Activated naive CD4-positive, alpha-beta T cell treated with anti-CD3 and anti-CD28 coated beads for 36 hours (primary cell): ENCODE measurements at places on chromosomes 12 and 14.
A peak's percentile ranks its signal among the peaks of the same experiment; 100 is the strongest.

DNA sequence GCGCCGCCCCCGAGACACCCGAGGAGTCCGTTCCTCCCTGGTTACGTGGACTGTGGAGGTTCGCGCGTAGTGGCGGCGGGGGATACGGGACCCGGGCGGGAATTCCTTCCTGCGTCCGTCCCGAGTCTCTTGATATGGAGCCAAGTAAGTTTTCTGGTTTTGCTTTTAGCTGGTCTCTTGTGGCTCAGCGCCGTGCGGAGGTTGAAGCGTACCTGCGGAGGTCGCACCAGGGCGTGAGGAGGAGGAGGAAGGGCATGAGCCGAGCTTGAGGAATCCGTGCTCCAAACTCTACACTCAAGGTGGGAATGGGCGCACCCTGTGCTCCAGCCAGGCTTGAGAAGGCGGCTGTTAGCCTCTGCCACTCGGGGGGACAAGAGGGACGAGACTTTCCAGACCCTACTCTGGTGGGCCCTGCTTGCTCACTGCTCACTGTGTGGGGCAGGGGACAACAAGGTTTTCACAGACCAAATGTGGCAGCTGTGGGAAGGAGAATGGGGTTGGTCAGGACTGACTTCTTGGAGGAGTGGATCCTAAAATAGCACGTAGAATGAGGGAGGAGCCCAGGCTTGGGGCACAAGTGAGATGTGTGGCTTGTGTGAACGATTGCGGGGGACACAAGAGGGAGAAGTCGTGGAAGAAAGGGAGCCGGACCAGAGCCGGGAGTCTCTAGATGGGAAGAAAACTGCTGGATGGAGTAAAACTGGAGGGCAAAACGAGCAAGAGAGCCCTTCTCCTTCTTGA, 577 bp downstream of the ATG101 start:
- peak overlapping the region; percentile 98 for H3K27ac ChIP-seq
- H3K4me1 ChIP-seq, result peaks cover 46% of the 10 kb centered on the region
- no peaks in the 10 kb centered on the region for H3K27me3 ChIP-seq
- no peak for DNase-seq

DNA sequence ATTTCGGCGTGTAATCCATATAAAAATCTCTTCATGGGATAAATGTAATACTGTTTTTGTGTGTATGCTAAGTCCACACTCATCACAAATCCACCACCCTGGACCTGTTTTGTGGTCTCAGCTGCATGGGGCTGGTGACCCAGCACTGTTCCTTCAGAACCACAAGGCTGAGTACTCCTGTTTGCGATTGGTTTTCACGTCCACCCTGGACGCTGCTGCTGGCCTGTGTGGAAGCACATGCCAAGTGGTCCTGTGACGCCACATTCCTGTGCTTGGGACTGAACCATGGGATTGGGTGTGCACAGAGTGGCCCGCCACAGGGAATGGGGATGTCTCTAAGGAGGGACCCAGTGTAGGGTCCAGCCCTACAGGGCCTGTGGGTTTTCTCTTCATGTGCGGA, 4.3 kb downstream of the PUS1 start:
- H3K27me3 ChIP-seq, result no peaks in the 10 kb centered on the region
- H3K27ac ChIP-seq, result peak overlapping the region; percentile 13
- peaks cover 24% of the 10 kb centered on the region for H3K4me1 ChIP-seq
- no peak overlapping the region for H3K4me3 ChIP-seq
- DNase-seq, result no peak
- peaks cover 43% of the 10 kb centered on the region for H3K36me3 ChIP-seq

GRCh38 chr12:92844151-92844763, 84.8 kb downstream of the EEA1 start:
- H3K36me3 ChIP-seq, result peaks cover 11% of the 10 kb centered on the region
- no peak for DNase-seq
- peaks cover 5% of the 10 kb centered on the region for H3K4me1 ChIP-seq
- no peak overlapping the region for H3K4me3 ChIP-seq

GRCh38 chr14:58637040-58637390, 747 bp upstream of the DACT1 start:
- peaks cover 48% of the 10 kb centered on the region for H3K4me1 ChIP-seq
- H3K27ac ChIP-seq, result peak overlapping the region; percentile 90
- DNase-seq, result peak; percentile 75
- peak overlapping the region; percentile 91 for H3K4me3 ChIP-seq

DNA sequence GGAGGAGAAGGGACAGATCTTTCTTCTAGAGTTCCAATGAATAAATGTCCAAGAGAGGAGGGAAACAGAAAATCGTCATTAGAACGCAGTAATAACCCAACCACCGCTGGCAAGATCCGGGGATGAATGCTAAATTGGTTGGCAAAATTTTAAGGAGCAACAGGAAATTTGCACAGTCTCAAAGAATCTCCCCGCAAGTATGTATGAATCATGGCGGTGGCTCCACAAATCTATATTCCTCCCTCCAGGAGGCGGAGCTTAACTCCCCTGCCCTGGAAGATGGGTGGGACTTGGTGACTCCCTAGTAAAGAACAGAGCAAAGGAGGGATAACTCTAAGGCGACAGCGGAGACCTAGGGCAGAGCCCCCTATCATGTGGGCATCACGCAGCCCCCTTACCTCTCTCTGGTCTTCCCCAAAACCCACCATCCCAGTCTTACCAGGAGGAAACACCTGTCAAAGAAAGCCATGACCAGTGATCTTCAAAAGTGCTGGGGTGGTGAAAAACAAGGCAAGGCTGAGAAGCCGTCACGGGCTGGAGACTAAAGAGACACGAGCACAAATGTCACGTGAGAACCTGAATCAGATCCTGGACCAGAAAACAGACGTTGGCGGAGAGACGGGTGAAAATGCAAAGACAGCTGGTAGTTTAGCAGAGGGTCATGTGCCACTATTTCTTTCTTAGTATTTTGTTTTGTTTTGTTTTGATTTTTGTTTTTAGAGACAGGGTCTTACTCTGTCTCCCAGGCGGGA, 125.8 kb downstream of the NCOR2 start:
- H3K4me3 ChIP-seq, result no peak overlapping the region
- no peak for DNase-seq
- no peak overlapping the region for H3K27ac ChIP-seq
- H3K27me3 ChIP-seq, result no peaks in the 10 kb centered on the region

GRCh38 chr14:49954171-49954631, 61.3 kb downstream of the ARF6 start:
- no peaks in the 10 kb centered on the region for H3K27me3 ChIP-seq
- no peak for DNase-seq
- H3K4me3 ChIP-seq, result no peak overlapping the region
- no peak overlapping the region for H3K27ac ChIP-seq
- H3K4me1 ChIP-seq, result peaks cover 20% of the 10 kb centered on the region
- H3K36me3 ChIP-seq, result no peaks in the 10 kb centered on the region

DNA sequence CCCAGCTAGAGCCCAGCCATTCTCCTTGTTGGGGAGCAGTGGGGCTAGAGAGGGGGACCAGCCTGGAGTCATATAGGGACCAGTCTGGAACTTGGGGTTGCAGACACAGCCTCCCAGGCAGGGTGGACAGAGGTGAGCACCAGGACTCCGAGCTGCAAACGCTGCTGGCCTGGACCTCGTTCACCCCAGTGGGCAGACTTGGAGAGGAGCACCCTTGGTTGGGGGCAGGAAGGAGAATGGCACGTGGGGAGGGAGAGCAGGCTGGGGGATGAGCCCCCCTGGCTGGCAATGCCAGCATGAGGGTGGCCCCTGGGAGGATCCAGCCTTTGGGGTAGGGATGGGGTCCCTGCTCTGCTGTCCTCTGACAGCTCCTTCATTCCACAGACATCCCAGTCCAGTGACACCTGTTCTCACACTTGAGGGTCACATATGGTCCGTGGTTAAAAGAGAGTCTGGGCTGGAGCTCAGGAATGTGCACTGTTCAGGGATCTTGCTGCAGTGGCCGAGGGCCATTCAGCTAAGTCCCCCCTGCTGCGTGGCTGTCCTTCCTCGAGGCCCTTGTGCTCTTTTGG, 2.8 kb downstream of the LBHD2 start:
- H3K4me1 ChIP-seq, result peaks cover 3% of the 10 kb centered on the region
- H3K27me3 ChIP-seq, result peaks cover 7% of the 10 kb centered on the region
- H3K27ac ChIP-seq, result no peak overlapping the region
- no peaks in the 10 kb centered on the region for H3K36me3 ChIP-seq
- H3K4me3 ChIP-seq, result no peak overlapping the region

GRCh38 chr12:24840046-24840800, 108.7 kb downstream of the BCAT1 start:
- no peak for DNase-seq
- peaks cover 9% of the 10 kb centered on the region for H3K27me3 ChIP-seq
- H3K4me3 ChIP-seq, result no peak overlapping the region
- peak overlapping the region; percentile 71 for H3K27ac ChIP-seq
- peaks cover 30% of the 10 kb centered on the region for H3K4me1 ChIP-seq
- no peaks in the 10 kb centered on the region for H3K36me3 ChIP-seq

DNA sequence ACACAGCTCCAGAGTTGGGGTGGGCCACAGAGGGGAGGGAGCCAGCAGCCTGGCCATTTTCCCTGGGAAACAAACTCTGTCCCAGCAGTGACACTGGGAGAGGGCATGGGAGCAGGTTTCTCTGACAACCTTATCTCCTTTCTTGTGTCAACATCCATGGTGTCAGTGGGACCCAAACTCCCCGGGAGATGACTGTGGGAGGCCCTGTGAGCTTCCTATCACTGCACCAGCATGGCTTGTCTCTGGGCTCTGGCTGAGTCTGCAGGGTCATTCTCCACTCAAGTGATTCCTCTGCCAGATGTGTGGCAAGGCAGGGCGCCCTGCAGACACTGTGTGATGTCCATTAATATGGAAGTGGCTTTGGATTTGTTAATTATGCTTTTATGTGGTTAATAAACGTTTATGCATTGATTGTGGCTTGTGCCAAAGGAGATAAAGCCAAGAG, 10.1 kb downstream of the LRTM2 start:
- no peak for DNase-seq
- no peak overlapping the region for H3K27ac ChIP-seq
- peaks cover 20% of the 10 kb centered on the region for H3K27me3 ChIP-seq
- H3K36me3 ChIP-seq, result no peaks in the 10 kb centered on the region

DNA sequence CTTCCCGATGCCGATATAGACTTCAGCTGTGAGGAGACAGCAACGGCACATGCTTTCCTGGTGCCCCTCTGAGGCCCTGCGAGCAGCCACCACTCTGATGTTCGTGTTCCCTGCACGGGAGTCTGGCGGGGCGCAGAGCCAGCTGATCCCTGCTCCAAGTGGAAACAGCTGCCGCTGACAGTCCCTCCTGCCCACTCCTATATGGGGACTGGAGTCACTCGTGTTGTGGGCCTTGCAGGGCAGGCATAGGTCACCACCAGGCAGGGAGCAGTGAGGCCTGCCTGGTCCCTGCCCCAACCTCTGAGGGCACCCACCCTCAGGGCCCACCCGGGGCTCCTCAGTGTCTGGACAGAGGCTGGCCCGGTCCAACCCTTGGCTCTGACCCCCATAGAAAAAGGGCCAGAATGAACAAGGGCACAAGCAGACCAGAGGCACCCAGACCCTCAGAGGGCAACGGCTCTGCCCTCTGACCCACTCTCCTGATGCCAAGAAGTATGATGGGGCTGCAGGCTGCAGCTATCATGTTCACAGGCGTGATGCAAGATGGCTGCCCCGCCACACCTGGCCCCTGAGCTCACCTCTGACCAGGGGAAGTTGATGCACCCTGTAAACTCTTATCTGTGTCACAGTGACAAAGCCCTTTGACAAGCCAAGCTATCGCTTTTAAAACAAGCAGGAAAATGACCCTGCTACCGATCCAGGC, 181.6 kb downstream of the CALM1 start:
- H3K27me3 ChIP-seq, result no peaks in the 10 kb centered on the region
- H3K4me1 ChIP-seq, result no peaks in the 10 kb centered on the region
- no peak for DNase-seq
- H3K36me3 ChIP-seq, result no peaks in the 10 kb centered on the region
- H3K4me3 ChIP-seq, result no peak overlapping the region
- no peak overlapping the region for H3K27ac ChIP-seq

DNA sequence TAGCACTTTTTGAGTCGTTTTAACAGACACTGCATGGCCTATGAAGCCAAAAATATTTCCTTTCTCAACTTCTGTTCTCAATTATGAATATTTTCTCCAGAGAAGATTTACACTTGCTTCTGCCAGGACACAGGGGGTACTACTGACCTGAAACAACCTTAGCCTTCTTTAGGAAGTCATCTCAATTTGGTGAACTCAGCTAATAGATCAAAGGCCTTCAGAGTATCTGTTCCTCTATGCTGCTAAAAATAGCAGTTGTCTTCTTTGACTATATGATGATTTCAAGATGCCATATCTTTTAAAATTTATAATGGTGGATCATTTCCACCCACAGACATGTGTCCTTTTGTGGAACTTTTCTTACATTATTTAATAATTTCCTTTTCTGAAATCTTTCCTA, 14.0 kb upstream of the NDUFA12 start:
- peaks cover under 1% of the 10 kb centered on the region for H3K4me1 ChIP-seq
- H3K27me3 ChIP-seq, result no peaks in the 10 kb centered on the region
- H3K4me3 ChIP-seq, result no peak overlapping the region

DNA sequence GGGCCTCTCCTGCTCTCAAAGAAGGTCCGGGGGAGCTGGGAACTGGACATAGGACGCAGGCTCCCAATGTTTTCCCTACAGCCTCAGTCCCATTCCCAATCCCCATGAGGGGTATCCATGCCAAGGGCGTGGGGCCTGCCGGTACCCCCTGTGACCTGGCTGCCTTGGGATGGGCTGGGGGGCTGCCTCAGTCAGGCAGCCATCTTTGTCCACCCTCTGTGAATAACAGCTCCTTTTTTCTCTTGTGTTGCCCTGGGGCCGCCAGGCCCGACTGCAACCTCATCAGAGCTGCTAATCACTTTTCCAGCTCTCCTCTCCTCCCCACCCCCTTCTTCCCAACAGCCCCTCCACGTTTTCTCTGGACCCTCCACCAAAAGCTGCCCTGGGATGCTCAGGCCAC, 11.2 kb downstream of the FIGNL2 start:
- peaks cover 32% of the 10 kb centered on the region for H3K27me3 ChIP-seq
- DNase-seq, result no peak
- no peak overlapping the region for H3K27ac ChIP-seq
- no peaks in the 10 kb centered on the region for H3K36me3 ChIP-seq
- H3K4me3 ChIP-seq, result no peak overlapping the region

GRCh38 chr12:10867381-10867780, 16.7 kb downstream of the PRH1 start:
- no peaks in the 10 kb centered on the region for H3K4me1 ChIP-seq
- no peak overlapping the region for H3K27ac ChIP-seq
- no peak for DNase-seq
- no peak overlapping the region for H3K4me3 ChIP-seq
- peaks cover 20% of the 10 kb centered on the region for H3K36me3 ChIP-seq

- H3K27ac ChIP-seq, result no peak overlapping the region
- no peaks in the 10 kb centered on the region for H3K36me3 ChIP-seq
- no peak overlapping the region for H3K4me3 ChIP-seq
- no peak for DNase-seq
Observed at GRCh38 chr12:52097045-52097666, 17.7 kb downstream of the SMIM41 start.

- peak overlapping the region; percentile 12 for H3K27ac ChIP-seq
- H3K27me3 ChIP-seq, result no peaks in the 10 kb centered on the region
- H3K4me3 ChIP-seq, result no peak overlapping the region
- DNase-seq, result peak; percentile 60
- H3K36me3 ChIP-seq, result no peaks in the 10 kb centered on the region
Observed at GRCh38 chr14:72443991-72444441, 449.9 kb downstream of the DPF3 start.

- H3K27ac ChIP-seq, result no peak overlapping the region
- peaks cover 7% of the 10 kb centered on the region for H3K4me1 ChIP-seq
- DNase-seq, result no peak
- no peaks in the 10 kb centered on the region for H3K36me3 ChIP-seq
Observed at GRCh38 chr12:113019025-113019424, 37.5 kb upstream of the DTX1 start.
